ENCODE measurements at places on chromosomes 1 and 21.

- DNase-seq, result no peak
Measured at GRCh38 chr1:29711582-29712283, 475.4 kb downstream of the PTPRU start.

- no peak for DNase-seq
Measured at GRCh38 chr1:34050709-34051485, 114.1 kb downstream of the CSMD2 start.

- no peak for DNase-seq
Measured at GRCh38 chr1:74637296-74637695, 36.3 kb downstream of the ERICH3 start.

- no peak for DNase-seq
Measured at GRCh38 chr1:94282143-94282711, 44.8 kb upstream of the ARHGAP29 start.

DNA sequence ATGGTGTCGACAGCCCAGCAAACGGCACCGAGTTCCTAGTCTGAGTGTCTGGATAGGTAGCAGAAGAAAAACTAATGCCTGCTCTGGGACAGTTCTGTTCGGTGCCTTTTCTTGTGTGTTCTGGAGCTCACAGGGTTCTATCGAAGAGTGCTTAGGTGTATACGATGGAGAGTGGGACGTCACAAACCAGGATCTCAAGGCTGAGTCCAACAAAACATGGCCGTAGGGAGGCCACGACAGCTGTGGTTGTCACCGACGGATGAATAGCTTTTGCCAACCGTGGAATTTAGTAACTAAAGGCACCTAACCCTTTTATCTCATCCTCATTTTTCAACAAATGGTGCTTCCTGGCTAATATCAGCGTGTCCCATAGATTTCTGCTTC lies 635 bp upstream of the SYNJ1 start:
- DNase-seq, result no peak

GRCh38 chr1:70504821-70505193 lies 93.7 kb downstream of the CTH start:
- DNase-seq, result no peak

DNA sequence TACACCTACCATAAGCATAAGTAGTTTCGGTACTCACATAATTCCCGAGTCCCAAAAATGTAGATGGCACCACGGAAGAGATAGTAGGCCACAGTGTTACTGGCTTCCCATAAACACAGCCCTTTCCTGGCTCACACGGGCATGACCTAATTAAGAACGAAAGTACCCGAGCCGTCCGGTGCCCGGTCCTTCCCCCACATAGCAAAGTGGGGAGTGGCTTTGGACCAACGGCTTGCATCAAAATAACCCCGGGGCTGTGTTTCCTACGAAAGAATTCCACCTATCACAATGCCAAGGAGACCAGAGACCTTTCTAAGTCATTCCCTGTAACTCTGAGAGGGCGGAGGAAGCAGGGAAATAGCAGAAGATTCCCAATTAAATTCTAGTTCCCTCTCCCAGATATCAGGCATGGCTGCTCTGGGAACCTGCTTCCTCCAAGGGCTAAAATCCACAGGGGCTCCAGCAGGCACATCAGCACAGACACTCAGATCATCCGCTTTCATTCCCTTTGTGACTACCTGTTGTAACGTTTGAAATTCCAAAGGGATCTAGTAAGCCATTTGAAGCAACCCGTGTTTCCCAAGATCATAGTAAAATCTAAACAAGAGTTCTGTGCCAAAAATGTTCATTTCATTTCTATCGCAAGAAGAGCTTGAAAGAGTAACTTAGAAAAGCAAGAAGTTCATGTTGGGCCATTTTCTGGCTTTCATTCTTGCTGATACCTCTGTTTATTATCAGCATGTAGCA lies at the start of gene TMPRSS3:
TMPRSS3 (minus strand) TSS at position 148 of the 747 bp plus-strand sequence. CDS start 635 bp downstream, outside the sequence.
- DNase-seq, result no peak

- no peak for DNase-seq
Measured at GRCh38 chr1:46769028-46769740, 29.7 kb upstream of the CYP4B1 start.

GRCh38 chr1:229243638-229244037 lies 27.3 kb upstream of the RAB4A start:
- no peak for DNase-seq

DNA sequence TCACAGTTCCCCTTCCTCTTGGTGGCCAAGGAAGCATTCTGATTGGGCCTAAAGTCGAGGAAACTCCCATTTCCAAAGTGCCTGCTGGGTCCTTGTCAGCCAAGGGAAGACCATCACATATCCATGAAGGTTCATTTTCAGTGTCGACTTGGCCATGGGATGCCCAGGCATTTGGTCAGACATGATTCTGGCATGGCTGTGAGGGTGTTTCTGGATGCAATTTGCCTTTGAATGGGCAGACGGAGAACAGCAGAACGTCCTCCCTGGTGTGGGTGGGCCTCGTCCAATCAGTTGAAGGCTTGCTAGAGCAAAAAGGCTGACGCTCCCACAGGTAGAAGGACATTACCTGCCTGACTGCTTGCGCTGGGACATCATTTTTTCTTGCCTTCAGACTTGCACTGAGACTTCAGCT lies 48.3 kb upstream of the LBR start:
- no peak for DNase-seq

DNA sequence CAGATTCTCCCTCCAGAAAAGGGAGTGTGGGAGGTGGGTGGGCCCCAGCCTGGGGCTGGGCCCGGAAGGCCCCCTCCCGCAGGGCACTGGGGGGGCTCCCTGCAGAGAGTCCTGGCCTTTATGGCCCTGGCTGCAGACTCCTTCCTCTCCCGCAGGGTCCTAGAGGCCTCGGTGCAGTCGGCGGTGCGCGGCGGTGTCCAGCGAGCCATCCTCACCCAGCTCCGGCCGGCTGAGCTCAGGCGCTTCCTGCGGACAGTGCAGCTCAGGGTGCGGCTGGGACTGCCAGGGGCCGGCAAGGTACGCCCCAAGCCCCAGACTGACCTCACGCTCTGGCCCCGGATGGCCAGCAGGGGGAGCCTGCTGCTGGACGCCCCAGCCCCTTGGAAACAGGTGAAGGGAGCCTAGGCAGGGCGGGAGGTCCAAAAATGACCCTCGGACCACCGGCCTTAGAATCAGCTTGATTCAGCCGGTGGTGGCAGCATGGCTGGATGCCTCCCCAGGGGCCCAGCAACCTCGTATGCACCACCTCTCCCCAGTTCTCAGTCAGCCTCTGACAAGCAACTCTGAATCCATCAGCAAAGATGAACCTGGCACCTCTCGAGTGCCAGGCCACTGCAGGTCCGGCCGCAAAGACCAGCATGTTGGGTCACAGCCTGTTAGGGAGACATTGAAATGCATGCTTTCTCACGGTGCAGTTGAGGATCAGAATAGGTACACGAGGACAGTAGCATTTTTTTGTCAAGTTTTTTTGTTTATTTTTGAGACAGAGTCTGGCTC lies 20.6 kb downstream of the MTHFR start:
- DNase-seq, result peak; percentile 61
